Heart right ventricle (tissue), 16 donors: ENCODE measurements at places on chromosomes 4 and X. TPM values are rescaled to one million over a fixed set of nuclear protein-coding genes. Genes with fewer than 3 reads are reported as not detected.

The REELD1 gene
- total RNA-seq = not detected

DNA sequence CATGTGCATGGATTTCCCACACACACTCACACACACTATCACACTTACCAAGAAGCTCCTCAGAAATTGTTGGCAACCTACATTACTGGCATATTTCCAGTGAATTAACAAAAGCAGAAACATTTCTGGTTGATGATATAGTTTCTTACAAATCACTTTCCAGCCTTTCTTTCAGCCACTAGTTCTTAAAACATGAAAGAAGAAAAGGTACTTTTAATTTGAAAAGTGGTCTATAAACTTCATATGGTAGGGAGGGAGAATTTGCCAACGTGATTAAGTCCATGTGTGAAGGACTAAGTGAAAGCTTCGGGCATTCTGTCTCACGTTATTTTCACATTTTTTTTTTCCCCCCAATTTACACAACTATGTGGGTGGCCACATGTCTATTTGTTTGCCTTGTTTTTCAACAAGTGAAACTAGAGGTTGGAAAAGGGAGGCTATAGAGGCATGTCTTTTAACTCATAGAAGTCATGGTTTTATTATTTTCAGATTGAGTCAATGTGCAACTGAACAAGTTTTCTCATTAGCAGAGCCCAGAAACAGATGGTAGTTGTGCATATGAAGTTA is 832.1 kb upstream of the INTU start:
- no peak for DNase-seq

- DNase-seq = no peak
Measured at GRCh38 chr4:6779667-6780565, 2.6 kb upstream of the KIAA0232 start.

DNA sequence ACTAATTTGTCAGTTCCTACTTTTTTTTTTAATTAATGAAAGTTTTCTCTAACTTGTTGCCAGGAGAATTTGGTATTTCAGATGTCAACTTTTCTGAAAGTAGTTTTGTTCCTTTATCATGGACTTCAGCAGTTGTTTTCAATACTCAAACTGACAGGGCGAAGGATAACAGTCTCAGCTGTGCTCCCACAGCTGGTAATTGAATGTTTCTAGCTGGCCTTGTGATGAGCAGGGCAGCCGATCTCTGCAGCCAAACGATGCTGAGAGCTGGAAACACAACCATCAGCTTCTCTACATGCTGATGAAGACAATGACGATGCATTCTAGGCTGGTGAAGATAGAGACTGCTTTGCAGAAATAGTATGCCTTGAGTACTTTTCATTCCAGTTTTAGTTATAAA is 130.0 kb upstream of the MAP9 start:
- no peak for DNase-seq

GRCh38 chrX:70168238-70169188 is 8.8 kb upstream of the DGAT2L6 start:
- DNase-seq = no peak

The ADGRG4 gene
- total RNA-seq = not detected

The PKD2 gene
- 14.7 TPM for total RNA-seq

DNA sequence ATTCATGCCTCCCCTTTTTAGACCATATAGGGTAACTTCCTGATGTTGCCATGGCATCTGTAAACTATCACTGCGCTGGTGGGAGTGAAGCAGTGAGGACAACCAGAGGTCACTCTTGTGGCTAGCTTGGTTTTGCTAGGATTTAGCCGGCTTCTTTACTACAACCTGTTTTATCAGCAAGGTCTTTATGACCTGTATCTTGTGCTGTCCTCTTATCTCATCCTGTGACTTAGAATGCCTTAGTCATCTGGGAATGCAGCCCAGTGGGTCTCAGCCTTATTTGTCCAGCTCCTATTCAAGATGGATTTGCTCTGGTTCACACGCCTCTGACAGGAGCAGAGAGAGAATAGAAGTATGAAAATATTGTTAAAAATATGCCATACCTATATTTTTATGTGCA is 355.7 kb downstream of the ADGRL3 start:
- DNase-seq = peak; percentile 7

The NEUROG2 gene
- total RNA-seq = not detected

GRCh38 chr4:2339458-2340271 is 77.8 kb upstream of the MXD4 start:
- no peak for DNase-seq

DNA sequence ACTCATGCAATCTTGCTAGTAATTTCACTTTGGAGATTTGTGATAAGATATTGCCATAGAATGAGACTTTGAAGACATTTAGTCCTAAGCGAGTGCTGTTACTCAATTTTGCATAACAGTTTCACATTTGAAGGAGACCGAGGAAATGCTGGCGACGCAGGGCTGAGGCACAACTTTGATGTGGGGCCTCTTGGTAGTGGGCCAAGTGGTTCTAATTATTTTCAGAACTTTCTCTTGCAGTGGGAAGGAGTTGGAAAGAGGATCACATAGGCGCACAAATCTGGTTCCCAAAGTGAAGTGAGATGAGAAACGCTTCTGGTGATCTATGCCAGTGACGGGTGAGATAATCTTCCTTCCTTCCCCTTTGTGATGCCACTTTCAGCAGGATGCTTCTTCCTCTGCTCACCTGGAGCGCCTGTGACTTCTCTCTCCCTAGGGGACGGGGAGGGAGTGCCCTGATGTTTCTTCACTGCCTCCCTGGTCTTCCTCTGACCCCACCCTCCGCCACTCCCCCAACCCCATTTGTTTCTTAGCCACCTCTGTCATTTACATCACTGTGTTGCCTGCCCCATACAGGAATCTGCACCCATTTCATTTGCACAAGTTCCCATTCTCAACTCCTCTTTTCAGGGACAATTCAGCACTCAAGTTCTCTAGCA is 138.9 kb upstream of the MID1 start:
- DNase-seq = no peak

DNA sequence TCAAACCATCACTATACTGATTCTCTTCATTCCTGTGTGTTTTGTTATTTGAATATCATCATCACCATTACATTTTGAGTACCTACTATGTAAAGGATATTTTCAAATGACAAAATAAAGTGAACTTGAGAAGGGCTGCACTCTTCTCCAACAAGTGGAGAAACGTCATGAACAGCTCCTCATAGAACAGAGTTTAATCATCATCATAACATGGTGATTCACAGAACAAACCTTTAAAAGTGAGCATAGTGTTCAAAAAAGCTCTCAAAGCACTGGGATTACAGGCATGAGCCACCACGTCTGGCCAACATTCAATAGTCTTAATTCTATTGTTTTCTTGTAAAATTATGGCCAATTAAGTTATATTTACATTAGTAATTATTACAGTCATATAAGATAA is 993.9 kb downstream of the PDHA2 start:
- no peak for DNase-seq

GRCh38 chrX:39815631-39816030 is 282.1 kb downstream of the BCOR start:
- no peak for DNase-seq

DNA sequence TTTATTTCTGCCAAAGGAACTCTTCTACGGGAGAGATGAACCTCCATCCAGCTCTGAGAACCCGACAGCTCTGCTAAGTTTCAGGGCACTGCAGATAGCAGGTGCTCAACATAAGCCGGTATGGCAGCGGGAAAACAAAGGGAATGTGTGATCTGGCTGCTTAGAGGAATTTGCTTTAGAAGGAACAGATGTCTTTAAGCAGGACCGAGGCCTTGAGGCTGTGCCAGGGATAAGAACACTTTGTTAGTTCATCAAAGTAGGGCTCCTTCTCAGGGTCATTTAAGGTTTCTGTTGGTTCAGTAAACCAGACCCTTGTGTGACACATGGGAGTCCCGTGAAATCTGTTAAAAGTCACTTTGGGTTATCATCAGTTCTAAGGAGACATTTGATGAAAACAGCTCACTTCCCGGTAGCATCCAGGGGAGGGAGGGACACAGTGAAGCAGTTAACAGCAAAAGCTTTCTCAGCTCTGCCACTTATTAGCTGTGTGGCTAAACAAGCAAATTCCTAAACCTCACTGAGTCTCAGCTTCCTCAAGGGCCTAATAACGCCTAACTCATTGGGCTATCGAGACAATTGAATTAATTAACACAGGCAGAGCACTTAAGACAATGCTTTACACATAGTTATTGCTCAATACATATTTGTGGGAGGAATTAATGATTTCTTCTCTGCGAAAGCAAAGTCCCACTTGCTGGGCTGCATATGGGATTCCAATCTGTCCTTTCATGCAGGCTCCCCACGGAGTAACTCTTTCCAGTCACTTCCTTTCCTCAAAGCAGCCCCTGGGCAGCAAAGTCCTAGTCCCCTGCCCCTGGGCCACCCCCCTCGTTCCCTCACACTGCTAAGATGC is 2.9 kb upstream of the FTSJ1 start:
- no peak for DNase-seq

DNA sequence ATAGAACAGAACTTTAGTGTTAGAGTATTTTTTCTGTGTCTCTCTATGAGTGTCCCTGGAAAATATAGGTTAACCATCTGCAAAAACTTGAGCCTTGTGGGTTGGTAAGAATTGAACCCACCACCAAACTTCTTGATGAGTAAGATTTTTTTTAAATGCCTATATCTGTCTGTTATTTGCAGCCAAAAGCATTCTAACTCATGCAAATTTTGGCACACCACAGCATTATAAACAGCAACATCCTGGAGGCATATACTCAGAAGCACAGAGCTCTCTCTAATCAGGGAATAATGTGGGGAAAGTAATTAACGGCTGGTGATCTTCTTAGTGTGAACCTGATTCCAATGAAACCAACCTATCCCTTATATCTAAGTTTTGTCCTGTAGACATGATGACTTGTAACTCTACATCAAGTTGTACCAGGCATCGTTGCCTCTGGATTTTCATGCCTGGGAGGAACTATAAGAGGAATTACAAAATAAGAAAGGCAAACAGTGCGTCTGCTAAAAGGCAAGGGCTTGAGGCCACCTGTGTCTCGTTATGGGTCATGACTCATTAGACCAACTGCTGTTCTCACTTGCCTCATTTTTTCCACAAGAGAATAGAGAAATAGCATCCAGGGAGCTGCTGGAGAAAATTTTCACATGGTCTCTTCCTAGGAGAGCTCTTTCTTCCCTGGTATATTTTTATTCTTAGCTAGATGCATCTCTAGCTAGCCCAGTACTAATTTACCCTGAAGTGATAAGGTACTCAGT is 202.4 kb downstream of the CHIC2 start:
- DNase-seq = no peak

The NMU gene
- total RNA-seq = not detected

GRCh38 chr4:80006935-80007744 is 65.9 kb downstream of the ANTXR2 start:
- no peak for DNase-seq

The TMPRSS11B gene
- total RNA-seq = not detected

The GSX2 gene
- total RNA-seq = not detected

- no peak for DNase-seq
Measured at GRCh38 chr4:15457406-15458201, 12.1 kb upstream of the CC2D2A start.

The TMSB15C gene
- not detected for total RNA-seq

DNA sequence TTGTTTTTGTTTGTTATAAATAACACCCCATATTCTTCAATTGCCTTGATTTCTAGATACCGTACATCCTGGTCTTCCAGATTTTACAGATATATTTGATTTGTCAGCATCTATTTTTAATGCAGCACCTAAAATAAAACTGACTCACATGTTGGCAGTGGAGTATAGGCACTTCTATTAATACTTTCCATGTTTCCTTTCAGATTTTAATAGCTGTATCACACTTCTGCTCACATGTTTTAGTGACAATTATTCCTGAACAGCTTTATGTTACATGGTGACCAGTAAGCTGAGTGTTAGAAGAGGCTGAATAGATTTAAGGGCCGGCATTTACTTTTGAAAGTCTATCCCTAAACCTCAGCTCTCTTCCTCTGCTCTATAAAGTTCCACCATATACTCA is 46.1 kb downstream of the C4orf46 start:
- DNase-seq = no peak

- DNase-seq = no peak
Measured at GRCh38 chrX:56343219-56343618, 111.1 kb downstream of the KLF8 start.

The GATA1 gene
- 0.25 TPM for total RNA-seq

- DNase-seq = no peak
Measured at GRCh38 chrX:75893281-75893680, 108.2 kb upstream of the MAGEE2 start.

GRCh38 chr4:78069859-78070258 is 12.7 kb downstream of the FRAS1 start:
- no peak for DNase-seq

The SRPX2 gene
- 6.3 TPM for total RNA-seq

The SSX7 gene
- not detected for total RNA-seq

DNA sequence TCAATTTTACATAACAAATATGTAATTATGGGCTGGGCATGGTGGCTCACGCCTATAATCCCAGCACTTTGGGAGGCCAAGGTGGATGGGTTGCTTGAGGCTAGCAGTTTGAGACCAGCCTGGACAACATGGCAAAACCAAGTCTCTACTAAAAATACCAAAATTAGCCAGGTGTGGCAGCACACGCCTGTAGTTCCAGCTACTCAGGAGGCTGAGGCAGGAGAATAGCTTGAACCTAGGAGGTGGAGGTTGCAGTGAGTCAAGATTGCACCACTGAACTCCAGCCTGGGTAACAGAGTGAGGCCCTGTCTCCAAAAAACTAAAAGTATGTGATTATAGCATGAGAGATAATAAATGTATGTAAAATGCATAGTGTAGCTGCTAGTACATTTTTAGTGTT is 229.0 kb downstream of the PPARGC1A start:
- no peak for DNase-seq

GRCh38 chr4:13700021-13700857 is 72.7 kb upstream of the BOD1L1 start:
- DNase-seq = no peak

The KCNIP4 gene
- not detected for total RNA-seq

DNA sequence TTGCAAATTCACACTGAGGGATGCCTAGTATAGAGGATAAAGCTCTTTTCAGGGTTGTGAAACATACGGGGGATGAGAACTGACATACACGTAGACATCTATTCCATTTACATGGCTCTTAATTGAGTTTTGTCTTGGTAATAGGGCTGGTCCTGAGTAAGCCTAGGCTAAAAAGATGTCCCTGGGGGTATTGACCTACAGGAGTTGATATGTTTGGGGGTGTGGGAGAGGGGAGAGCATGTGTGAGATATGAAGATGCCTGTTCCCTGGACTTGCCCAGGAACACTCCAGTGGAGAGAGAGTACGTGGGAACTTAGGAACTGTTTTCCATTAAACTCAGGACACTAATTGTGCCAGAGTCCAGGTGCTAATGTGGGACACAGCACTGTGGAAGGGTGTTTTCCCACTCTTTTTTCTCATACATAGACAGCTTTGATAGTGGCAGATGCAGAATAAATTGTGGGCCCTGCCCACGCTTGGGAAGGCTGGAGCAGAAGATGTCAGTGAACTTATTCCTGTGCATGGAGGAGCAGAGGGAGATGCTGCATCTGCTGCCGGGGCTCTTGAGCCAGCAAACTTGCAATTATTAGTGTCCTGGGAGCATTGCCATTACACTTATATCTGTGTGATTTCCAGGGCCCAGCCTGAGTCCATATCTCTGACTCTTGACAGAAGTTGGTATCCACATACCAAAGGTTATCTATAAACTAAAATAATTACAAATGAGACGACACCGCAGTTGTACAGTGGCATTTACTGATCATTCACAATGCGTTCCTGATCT is 20.7 kb downstream of the SYNPO2 start:
- DNase-seq = no peak

- no peak for DNase-seq
Measured at GRCh38 chr4:102799816-102800215, 27.5 kb downstream of the UBE2D3 start.

- DNase-seq = no peak
Measured at GRCh38 chr4:150794706-150795105, 212.8 kb downstream of the MAB21L2 start.

The SMIM10 gene
- 7.3 TPM for total RNA-seq
